ENCODE measurements at places on chromosomes 1 and 21. TPM values are rescaled to one million over a fixed set of nuclear protein-coding genes. Genes with fewer than 3 reads are reported as not detected.

- DNase-seq = peak; percentile 97
Measured at GRCh38 chr1:59692591-59692990, 122.2 kb upstream of the HOOK1 start.

DNA sequence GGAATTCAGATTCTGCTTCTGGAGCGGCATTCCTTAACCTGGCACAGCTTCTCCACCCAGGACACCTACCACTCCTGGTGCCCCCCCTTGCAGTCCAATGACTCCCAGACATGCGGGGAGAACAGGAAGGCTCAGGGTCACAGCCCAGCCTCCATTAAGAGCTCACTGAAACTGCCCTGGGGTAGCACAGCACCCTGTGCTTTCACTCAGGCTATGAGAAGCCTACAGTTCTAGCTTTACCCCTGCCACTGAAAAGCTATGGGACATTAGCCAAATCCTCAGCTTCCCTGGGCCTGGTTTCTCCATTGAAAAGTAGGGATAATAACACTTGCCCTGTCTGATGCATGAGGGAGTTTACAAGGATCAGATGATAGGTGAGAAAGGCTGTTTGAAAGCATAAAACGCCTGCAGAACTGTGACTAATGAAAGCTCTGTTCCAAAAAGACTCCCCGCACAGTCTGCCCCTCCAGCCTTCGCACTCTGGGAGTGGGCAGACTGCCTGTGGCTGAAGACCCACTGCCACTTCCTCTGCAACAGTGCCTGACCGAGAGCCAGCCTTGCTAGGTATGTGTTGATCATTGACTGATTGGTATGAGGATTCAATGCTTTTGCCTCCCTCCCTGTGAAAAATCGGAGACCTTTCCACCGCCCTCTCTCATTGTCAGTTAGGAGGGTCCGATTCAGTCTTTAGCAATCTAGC, 2.7 kb upstream of the CLDN19 start:
- no peak for DNase-seq

- DNase-seq = no peak
Measured at GRCh38 chr21:36665806-36666205, 33.1 kb upstream of the SIM2 start.

GRCh38 chr1:26218906-26219494, 15.0 kb upstream of the CEP85 start:
- DNase-seq = no peak

GRCh38 chr1:58447042-58447441, 99.5 kb downstream of the OMA1 start:
- no peak for DNase-seq

- DNase-seq = peak; percentile 41
Measured at GRCh38 chr1:99170516-99170915, 93.8 kb upstream of the PLPPR4 start.

DNA sequence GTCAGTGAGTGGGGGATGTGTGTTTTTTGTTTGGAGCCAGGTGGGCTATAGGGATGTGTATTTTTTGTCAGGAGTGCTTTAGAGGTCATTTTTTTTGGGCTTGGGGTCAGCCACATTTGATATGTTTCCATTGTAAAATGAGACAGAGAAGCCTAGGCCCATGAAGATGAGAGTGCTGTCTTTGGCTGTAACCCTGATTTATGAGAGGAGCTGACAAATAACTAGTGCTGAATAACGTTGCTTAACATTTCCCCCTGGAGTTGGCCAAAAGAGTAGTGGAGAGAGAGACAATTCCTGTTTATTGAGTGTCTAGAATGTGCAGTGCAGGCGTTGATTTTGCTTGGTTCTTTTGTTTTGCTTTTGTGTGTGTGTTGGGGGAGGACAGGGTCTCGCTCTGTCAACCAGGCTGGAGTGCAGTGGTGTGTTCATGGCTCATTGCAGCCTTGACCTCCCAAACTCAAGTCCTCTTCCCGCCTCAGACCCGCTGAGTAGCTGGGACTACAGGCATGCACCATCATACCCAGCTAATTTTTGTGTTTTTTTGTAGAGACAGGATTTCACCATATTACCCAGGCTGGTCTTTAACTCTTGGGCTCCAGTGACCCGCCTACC, 64.7 kb downstream of the S1PR1 start:
- DNase-seq = no peak

DNA sequence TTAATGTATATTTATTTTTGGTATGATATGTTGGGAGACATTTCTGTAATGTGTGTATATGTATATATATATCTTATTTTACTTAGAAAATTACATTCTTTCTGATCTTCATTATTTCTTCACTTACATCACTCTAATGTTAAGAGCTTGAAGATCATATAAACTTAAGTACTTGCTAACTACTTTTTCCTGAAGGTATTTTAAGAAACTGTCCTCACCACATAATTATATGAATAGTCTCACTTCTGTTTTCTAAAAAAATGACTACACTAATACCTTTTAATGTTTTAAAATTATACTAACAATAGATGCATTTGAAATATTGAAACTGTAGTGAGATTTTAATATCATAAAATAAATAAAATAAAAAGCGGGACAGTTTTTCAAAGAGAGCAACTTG, 377.1 kb downstream of the LRRIQ3 start:
- DNase-seq = no peak

GRCh38 chr21:37373539-37373938, 7.0 kb downstream of the DYRK1A start:
- DNase-seq = no peak

DNA sequence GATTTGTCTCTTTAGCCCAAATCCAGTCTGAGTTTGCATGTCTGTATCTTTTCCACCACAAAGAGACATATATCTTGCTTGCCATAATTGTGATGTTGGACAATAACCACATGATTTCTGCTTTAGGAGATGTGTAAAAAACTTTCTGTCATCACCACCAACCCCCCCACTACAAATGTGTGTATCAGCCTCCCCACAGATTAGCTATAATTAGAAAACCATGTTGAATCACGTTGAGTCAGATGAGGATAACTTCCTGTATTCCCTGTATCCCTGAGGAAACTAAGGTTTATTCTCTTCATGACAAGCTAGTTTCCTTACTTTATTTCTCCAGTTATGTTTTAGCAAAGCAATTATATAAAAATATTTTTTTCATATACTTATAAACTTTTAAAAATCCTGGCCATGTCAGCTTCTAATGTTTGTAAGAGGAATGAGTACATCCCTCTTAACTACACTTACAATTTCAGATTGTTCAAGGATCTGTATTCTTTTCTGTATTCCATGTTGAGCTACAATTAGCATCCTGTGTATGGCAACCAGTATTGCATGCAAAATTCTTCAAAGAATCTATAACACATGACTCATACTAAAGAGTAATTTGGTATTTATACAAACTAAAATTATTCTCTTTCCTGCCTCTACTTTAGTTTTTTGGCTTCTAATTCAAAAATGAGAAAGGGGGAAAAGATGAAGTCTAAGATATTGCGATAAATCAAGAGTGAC, 143.0 kb downstream of the FMN2 start:
- DNase-seq = peak; percentile 82

DNA sequence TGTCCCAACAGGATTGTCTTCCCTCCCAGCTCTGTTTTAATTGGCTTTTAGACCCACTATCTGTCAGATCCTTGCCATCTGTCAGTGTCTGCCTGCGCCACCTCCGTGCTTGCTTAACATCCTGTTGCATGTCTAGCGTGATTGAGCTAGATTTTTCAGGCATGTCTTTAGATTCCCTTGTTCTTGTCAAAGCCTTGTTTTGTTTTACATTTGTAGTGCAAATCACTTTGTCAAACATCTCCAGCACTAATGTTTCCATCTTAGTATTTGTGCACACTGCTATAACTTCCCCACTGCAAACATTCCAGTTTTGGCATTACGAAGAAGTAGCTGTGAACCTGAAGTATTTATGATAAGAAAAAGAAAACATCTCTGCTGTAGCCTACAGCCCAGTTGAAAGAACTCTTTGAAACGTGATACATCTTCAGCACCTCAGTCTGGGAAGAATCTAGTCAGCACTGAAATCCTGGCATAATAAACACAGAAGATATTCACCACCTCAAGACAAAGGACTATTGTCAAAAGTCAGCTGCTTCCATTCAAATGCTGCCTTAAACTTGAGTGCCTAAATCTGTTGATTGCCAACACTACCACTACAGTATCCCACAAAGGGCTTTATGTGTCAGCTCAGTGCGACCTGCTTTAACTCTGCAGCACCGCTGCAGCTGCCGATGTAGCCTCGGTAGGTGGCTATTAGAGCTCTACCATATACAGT, 105.0 kb downstream of the FNBP1L start:
- peak; percentile 65 for DNase-seq

DNA sequence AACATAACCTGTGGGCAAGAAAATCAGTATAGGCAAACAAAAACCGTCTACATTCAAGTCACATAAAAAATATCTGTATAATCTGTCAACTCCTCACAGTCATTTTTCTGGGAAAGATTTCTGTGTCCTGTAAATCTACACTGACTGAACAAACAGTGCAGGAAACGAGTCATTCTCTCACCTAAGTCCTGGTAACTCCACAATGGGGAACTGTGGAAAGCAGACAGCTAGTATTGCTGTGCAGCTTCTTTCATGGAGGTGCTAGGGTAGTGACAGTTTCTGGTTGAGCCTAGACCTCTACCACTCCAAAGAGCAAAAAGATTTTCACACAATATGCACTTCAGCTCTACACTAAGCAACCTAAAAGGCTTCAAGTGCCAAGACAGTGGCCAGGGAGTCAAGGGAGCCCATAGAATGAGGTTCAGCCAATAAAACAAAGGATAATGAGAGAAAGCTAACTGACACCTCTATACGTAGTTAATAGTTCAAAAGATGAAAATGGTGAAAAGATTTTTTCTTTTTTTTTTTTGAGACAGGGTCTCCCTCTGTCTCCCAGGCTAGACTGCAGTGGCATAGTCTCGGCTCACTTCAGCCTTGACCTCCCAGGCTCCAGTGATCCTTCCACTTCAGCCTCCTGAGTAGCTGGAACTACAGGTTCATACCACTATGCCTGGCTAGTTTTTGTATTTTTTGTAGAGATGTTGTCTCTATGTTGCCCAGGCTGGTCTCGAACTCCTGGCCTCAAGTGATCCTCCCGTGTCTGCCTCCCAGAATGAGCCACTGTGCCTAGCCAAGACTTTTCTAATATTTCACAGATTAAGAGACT, 5.5 kb downstream of the PTP4A2 start:
- no peak for DNase-seq

DNA sequence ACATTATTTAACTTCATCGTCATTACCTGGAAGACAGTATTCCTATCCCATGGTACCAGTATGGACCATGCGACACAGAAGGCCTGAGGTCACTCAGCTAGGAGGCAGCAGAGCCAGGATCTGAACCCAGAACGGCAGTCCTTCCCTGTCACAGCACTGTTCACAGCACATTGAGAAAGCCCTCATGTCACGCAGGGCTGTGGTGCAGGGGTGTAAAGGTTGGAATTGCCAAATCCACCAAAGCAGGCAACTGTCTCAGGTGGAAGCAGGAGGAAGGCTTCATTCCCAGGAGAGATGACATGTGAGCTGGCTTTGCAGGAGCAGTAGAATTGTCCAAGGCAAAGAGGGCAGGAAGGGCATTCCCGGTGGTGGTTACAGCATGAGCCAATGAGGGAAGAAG, 9.9 kb upstream of the TTC22 start:
- no peak for DNase-seq

DNA sequence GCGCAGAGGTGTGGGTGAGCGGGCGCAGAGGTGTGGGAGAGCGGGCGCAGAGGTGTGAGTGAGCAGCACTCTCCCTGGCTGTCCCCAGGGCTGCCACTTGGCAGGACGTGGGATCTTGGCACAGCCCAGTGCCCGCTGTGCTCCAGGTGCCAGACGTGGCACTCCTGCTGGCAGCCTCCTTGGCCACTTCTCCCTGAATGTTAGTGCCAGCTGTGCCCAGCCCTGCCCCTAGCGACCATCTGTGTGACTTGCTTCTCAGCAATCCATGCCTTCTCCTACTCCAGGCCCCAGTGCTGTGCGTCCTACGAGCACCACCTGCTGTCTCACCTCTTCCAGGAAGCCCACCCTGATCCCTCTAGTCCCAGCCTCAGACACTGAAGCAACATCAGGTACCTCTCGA, 30.5 kb downstream of the KRTAP10-1 start:
- no peak for DNase-seq

Gene TMEM51
- total RNA-seq = 6.5 TPM

Gene OR2G6
- not detected for total RNA-seq

Gene CR1
- not detected for total RNA-seq

Gene ADAMTS5
- 4.6 TPM for total RNA-seq

Gene RNF2
- 27.0 TPM for total RNA-seq

Gene SYDE2
- total RNA-seq = 5.2 TPM

Gene FAM177B
- not detected for total RNA-seq

Data from fibroblast of the aortic adventitia (primary cell).